ENCODE measurements at places on chromosomes 12 and 14.

DNA sequence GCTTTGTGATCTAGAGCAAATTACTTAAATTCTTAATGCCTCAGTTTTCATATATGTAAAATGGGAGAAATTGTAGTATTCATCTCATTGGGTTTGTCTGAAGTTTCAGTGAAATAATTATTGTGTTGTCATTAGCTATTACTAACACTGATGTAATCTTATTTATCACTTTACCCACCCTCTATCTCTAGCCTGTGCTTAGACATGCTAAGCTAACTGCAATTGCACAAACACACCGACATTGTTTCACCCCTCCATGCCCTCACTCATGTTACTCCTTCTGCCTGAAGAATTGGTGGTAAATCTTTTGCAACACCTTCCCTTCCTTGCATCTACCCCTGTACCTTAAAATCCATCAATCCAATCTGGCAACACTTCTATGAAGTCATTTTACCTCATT is 241.6 kb downstream of the BCAT1 start:
- no peak for DNase-seq

DNA sequence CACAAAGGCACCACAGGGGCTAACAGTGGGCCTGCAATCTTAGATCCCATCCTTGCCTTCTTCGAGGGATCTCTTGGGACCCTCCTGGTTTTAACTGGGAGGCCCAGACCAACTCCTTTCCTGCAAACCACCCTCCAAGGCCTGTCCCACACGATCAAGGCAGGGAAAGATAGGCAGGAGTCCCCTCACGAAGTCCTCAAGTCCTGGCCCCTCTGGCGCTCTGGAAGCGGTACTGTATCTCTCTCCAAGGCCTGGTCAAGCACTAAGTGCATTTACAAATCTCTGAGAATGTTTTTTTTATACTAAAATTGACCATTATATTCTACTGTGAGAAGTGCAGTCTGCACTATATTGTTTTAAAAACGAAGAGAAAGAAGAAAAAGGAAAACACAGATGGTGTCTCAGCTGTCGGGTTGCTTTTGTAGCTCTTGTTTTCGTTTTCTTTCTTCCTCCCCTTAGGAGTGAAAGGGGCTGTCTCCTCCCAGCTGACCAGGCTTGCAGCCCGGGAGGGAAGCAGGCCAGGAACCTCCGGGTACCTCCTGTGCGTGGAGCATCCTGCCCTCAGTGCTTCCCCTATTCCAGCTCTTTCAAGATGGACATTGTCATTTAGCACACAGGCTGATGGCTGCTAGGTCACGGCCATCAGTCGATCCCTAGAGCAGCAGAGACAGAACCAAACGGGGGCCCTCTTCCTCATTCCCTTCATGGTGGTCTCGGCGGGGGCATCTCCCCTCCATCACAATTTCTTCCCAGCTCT is 56.7 kb downstream of the FAM222A start:
- peak; percentile 66 for DNase-seq

- DNase-seq = peak; percentile 15
Observed at GRCh38 chr14:49550286-49551184, 35.6 kb downstream of the RPS29 start.

- DNase-seq = no peak
Observed at GRCh38 chr12:89181271-89181920, 170.9 kb downstream of the DUSP6 start.

DNA sequence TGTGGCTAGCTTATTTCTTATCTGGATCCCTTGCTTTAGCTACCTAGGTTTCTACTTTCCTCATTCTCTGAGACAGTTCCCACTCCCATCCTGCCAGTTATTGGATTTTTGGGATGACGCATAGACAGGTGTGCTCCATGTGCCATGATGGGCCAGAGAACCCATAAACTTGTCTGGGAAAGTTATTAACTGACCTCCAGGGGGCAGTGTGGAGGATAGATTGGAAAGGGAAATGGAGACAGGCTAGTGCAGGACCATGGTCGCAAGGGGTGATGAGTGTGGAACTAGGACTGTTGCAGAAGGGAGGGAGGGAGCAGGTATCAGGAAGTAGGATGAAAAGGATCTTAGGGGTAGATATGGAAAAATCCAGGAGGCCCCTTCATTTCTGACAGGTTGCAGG is 80.3 kb downstream of the ESRRB start:
- DNase-seq = no peak

GRCh38 chr12:98869886-98870503 is 224.9 kb downstream of the APAF1 start:
- no peak for DNase-seq

DNA sequence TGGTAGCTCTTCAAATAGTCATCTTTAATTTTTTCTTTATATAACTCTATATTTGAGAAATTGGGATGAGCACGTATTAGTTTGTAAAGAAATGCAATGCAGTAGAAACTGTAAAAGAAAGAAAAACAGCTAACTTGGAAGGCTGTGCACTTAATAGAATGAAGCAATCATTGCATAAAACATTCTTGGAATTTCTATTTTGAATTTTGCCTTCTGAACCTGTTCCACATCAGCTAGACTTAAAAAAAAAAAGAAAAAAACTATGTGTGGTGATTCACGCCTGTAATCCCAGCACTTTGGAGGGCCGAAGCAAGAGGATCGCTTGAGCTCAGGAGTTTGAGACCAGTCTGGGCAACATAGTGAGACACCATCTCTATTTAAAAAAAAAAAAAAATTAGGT is 29.4 kb downstream of the SCN8A start:
- no peak for DNase-seq

DNA sequence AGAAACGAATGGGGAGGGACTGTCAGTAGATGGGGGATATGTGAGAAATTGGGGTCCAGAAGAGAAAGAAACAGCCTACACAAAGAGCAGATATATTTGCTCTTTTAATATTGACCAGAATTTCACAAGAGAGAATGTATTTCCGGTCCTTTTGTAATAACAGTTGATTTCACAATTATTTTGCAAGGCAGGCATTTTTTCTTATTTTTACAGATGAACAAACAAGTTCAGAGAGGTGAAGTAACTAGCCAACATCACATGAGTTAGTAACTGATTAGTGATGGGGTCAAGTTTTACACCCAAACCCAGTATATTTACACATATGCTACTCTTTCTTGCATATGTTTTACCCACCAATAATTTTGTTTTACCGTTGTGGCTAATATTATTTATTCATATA is 188.2 kb downstream of the NAV3 start:
- DNase-seq = no peak

GRCh38 chr14:35287431-35288013 is 4.7 kb upstream of the PSMA6 start:
- no peak for DNase-seq

DNA sequence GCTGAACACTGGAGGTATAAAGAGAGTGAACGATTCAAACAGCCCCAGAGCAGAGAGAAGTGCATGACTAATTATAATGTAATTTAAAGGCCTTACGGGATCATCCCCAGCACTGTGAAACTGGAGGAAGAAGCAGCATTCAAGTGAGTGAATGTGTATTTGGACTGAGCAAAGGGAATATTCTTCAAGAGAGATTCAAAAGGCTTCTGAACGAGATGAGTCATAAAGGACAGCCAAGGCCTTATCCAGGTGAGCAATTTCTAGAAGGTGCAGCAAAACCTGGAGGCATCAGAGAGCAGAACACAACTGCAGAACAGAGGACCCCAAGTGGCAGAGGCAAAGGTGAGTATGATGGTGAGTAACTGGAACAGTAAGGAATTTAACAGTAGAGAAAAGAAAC is 127.2 kb downstream of the BCAT1 start:
- no peak for DNase-seq

DNA sequence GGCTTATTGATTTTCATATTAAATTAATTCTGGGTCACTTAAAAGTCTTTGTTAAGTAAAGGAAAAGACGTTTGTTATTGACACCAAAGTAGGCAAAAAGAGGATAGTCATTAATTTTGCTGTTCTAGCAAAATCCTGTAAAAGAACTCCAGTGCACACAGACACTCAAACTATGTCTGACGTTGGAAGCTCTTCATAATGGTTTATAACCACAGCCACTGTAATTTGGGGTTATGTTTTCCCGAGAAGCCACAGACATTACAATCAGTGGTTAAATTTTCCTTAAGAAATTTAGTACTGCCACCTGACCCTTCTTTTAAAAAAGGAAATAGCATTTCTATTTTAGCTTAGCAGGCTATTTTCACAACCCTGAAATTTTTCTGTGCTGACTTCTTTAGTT is 267.5 kb downstream of the CCDC91 start:
- no peak for DNase-seq

GRCh38 chr14:58690801-58691516 is 53.2 kb downstream of the DACT1 start:
- DNase-seq = no peak

GRCh38 chr12:41962171-41962572 is 182.5 kb downstream of the GXYLT1 start:
- DNase-seq = peak; percentile 53

GRCh38 chr12:79886917-79887519 is 47.9 kb downstream of the PPP1R12A start:
- no peak for DNase-seq

DNA sequence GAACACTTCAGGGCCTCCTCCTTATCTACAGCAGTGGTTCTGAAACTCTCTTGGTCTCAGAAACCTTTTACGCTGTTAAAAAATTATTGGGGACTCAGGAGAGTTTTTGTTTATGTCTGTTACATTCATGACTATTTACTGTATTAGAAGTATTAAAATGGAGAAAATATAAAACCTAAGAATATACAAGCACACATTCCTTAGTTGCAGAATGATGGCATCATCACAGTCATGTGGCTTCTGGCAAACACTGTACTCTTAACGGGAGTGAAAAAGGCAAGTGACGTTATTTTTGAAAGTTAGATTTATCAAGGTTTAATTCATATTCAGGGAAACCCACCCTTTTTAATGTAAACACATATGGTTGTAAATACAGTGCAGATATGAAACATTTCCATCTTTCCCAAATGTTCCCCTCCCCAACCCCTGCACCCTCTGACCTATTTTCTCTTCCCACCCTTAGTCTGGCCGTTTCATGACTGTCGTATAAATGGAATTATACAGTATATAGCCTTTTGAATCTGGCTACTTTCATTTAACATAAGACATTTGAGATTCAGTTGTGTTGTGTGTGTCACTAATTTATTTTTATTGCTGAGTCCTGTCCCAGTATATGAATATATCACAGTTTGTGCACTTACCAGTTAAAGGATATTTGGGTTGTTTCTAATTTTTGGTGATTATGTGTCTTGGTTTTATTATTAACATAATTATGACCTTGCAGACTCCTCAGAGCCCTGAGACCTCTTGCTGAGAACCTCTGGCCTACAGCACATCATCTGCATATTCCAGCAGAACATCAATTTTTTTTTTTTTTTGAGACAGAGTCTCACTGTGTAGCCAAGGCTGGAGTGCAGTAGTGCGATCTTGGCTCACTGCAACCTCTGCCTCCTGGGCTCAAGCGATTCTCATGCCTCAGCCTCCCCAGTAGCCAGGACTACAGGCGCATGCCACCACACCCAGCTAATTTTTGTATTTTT is 457.0 kb downstream of the PCNX1 start:
- DNase-seq = no peak

DNA sequence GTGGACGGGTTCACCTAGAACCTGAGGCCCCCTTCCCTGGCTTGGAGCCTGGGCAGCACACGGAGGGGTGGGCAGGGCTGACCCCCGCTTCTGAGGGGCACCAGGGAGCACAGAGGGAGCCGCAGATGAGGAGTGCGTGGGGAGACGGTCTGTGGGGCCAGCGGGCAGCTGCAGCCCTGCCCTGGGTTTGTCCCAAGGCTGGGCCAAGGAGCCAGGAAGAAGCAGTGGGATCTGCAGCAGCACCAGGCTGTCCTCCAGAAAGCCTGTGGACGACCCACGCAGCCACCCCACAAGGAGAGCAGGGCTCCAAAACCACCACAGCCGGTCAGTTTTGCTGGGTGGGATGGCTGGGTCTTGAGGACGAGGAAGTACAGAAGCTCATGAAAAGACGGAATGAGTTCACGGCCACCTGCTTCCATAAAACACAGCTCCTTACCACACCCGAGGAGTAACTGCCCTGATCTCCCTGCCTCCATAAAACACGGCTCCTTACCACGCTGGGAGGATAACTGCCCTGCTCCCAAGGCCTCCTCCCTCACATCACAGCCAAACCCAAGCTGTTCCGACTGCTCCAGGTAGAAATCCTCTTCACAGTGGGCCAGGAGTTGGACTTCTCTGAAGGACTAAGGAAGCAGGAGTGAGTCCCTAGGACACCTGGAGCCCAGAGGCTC is 9.9 kb upstream of the GOLGA3 start:
- DNase-seq = no peak

- DNase-seq = no peak
Observed at GRCh38 chr14:24353559-24354481, 14.0 kb upstream of the RIPK3 start.

- no peak for DNase-seq
Observed at GRCh38 chr14:74956280-74957072, 1.1 kb upstream of the PGF start.

- DNase-seq = no peak
Observed at GRCh38 chr12:90908465-90908864, 46.5 kb downstream of the CCER1 start.

DNA sequence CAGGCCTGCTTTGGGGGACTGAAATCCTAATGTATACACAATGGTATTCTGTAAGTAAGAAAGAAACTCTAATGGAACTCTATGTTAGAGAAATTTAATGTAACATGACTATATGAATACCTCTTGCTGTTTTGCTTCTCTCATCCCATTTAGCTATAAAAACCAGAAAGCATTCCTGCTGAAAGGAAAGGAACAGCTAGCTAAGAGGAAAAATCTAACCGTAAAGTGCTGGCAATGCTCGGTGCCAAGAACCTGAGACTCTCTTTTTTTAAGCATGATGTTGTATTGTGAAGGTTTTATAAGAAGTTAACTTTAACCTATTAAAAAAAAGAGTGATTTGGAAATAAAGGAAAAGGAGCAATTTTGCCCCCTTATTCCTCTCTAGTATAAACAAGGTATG is 75.6 kb upstream of the DACT1 start:
- DNase-seq = no peak

GRCh38 chr12:101749657-101750056 is 10.4 kb upstream of the SYCP3 start:
- no peak for DNase-seq

- no peak for DNase-seq
Observed at GRCh38 chr14:67018720-67019119, 170.5 kb upstream of the GARIN2 start.

- no peak for DNase-seq
Observed at GRCh38 chr14:65554837-65555236, 142.3 kb downstream of the FUT8 start.

GRCh38 chr14:30848449-30849240 is 25.7 kb upstream of the COCH start:
- no peak for DNase-seq

GRCh38 chr14:55867719-55868118 is 250.5 kb upstream of the PELI2 start:
- DNase-seq = no peak

DNA sequence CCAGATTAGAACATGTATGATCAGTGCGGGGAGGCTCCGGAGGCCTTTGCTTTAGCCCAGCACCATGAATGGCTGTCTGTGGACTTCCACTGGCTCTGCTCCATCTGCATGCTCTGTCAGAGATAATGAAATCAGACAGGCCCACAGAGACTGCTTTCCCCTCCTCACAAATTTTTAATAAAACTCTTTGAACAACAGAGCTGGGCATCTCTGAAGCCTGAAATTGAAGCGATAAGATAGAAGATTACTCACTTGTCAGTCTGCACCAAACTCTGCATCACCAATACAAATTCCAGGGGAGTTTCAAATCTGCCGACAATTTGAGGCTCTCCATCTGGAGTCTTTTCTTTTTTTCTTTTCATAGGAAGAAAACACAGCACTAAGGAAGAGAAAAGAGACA is 110.0 kb downstream of the DYRK2 start:
- DNase-seq = no peak

- DNase-seq = no peak
Observed at GRCh38 chr12:32894566-32894965, 2.0 kb downstream of the PKP2 start.
